ENCODE measurements at places on chromosomes 5 and 9.

DNA sequence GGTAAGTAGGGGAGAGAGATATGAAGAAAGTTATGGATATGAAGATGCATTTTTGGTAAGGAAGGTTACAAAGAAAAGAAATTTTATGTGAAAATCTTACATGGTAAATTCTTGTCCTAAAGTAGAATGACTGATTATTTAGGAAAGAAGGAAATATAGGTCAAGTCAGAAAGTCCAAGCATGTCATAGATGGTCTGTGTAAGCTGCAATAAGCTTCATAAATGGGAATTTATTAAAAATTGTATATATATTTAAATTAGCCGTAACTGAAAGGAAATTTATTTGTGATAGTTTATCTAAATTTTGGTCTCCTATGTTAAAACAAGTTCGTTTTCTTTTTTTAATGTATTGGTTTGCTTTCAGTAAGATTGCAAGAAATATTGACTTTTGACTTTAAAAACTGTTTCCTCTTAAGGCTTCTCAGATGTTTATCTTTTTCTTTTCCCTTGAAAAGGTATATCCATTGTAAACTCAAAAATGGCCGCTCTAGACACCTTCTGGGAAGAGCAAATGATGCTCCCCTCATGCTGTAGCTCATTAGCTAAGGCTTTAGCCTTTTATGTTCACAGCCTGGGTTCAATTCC is 46.8 kb upstream of the HAPLN1 start:
- no peak for DNase-seq

- no peak for DNase-seq
Measured at GRCh38 chr9:15135164-15135792, 171.7 kb downstream of the TTC39B start.

DNA sequence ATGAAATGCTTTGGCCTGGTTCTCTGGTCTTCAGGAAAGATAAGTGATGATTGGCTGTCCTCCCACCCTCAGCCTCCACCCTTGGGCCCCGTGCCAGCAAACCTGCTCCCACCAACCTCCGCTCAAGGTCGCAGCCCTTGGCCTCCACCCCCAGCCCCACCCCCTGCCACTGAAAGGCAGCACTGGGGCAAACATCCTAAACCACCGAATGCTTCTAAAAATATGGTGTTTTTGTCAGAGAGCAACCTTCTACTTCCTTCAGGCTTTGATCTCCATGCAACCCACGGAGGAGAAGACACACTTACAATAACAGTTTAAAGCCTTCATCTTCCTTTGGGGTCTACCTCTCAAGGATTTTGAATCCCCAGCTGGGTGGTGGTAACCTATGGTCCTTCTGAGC is 24.0 kb upstream of the TCF7 start:
- DNase-seq, result no peak

- DNase-seq, result no peak
Measured at GRCh38 chr5:33242277-33242676, 198.5 kb upstream of the TARS1 start.

- no peak for DNase-seq
Measured at GRCh38 chr9:136496801-136497620, 14.2 kb upstream of the SEC16A start.

- DNase-seq, result no peak
Measured at GRCh38 chr5:77129391-77129990, 42.4 kb upstream of the ZBED3 start.

DNA sequence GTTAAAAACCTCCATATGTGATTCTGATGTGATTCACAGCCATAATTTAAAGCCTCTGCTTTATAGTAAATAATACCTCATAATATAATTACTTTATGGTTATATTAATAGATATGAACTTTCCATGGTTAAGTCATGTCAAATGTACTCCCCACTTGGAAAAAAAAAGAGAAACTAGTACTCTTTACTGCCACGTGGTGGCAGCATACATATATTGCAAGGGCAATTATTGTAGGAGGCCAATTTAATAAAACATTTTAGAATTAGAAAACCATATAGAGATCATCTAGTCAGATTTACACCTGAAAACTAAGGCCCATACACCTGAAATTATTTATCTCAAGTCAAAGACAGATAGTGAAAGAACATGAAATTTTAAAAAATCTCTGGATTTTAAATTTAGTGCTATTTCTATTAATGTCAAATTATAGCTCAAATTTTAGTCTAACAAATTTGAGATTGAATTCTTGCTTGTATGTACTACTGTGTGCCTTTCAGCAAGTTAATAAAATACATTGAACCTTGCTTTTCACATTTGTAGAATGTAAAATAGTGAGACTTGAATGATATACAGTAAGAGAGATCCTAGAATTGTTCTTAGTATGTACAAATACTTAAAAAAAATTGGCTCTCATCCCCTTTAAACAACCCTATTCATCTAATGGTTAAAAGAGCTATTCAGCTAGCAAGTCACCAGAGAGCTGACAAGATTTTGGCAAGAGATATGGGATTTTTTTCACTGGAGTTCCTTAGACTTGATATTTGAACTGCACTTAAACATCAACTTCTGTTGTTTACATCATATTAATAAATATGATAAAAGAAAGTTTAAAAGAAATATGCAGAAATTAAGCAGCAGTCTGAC is 603.8 kb downstream of the TLE4 start:
- DNase-seq, result no peak

GRCh38 chr5:172038167-172038566 is 31.7 kb upstream of the FBXW11 start:
- DNase-seq, result no peak

- DNase-seq, result no peak
Measured at GRCh38 chr9:2787065-2787464, 56.8 kb downstream of the PUM3 start.

DNA sequence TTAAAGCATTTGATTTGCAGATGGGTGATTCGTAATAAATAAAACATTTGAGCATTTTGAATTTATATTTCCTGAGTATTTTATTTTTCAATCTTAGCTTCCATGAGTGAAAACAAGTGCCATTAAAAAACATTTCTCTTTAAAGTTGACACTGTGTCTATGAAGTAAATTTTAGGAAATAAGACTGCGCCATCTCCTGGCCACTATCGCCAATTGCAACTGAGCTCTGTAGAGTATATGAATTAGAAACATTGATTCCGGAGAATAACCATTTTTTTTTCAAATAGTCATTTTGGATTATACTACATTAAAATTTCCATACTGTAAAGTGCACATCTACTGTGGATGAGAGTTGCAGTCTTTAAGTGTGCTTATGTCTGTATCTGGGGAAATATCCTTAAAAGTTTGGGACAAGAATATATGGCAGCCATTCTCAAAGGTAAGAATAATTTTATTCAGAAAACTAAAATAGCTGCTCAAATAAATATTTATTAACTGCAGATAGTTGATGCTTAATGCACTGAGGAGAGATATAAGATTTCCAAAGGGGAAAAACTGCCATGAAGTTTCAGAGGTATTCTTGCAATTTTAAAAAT is 5.9 kb downstream of the DMRTA1 start:
- DNase-seq, result no peak

- DNase-seq, result no peak
Measured at GRCh38 chr9:87337335-87338087, 160.2 kb upstream of the DAPK1 start.

- DNase-seq, result no peak
Measured at GRCh38 chr9:14399756-14400657, 86.1 kb upstream of the NFIB start.

DNA sequence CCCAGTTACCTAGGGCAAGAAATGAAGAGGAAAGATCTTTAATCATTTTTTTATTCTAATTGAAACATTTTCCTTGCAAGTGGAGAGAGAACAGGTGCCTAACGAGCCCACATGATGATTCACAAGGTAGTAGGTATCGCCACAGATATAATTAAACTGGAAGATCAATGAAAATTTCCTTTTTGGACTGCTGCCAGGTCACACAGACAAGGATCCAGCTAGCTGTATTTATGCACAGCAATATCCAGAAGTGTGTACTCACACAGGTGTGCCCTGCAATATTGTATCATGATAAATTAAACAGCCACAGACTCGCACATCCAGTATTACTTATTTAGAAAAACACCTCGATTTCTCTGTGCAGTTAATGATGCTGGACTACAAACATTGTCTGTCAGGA is 294.0 kb upstream of the SMARCA2 start:
- no peak for DNase-seq

DNA sequence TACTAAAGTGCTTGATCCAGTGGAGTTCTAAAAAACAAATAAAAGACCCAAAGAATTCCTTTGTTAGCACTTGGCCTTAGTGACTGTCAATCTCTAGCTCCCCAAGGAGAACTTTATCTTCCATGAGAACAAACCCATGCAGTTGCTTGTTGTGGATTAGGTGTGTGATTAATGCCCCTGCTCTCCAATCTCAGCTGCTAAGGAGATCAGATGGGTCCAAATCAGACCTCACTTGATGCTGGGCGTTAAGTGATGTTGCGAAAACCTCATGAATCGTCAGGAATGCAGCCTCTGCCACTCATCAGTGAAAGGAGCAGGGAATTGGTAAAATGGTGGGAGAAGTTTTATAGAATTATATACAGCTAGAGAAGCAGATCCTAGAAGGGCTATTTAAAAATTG is 133.7 kb downstream of the DMAC1 start:
- no peak for DNase-seq

DNA sequence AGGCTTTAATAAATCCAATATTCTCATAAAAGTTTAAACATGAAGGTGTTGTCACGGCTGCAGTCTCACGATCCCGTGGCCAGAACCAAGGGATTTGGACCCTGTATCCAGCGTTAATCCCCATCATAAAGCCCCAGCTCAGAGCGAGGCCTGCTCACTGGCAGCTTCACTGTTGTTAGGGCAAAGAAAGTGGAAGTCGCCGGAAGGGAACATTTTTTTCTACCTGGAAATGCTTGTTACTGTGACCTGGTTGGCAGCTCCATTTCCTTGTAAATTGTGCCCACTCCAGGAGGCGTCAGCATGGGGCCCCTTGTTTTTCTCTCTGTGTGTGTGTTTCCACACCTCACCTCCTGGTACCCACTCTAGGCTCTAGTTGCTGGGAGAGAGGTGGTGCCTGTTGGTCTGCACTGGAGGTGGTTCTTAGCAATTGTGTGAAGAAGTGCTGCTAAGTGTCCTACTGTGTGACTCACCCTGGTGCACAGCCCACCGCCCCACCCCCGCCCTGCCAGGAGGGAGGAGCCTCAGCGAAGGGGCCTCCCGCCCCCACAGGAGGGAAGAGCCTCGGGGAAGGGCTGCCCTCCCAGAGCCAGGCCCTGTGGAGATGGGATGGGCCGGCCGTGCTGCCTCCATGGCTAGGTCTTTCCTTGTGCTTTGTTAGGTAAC is 105.1 kb downstream of the EHMT1 start:
- DNase-seq, result peak; percentile 27
